Activated CD4-positive, alpha-beta T cell treated with anti-CD3 and anti-CD28 coated beads for 36 hours (primary cell): ENCODE measurements at places on chromosomes 5 and 9. TPM values are rescaled to one million over a fixed set of nuclear protein-coding genes. Genes with fewer than 3 reads are reported as not detected.

GRCh38 chr9:35562895-35563780 is 41.9 kb upstream of the TESK1 start:
- no peak for DNase-seq

DNA sequence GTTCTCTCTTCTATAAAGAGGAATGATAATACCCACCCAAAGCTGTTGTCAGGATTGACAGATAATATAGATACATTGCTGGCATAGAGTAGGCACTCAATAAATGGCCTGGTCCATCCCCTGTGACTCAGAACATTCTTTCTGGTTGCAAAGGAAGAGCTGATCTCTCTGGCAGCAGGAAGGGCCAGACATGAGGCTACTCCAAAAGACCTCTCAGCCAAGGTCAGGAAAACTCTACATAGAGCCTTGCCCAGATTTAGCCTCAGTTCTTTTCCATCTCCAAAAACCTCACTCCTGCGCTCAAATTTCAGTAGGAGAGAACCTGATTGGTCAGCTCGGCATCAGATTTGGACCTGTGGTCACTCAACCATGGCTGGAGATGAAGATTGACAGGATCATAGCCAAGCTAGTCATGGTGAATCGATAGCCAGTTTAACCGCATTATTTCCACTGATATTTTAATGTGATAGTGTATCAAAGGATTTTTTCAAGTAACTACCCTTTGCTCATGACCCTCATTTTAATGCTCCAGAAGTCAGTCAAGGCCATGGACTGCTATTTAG is 319.6 kb downstream of the DRD1 start:
- no peak for DNase-seq

- DNase-seq, result peak; percentile 32
Measured at GRCh38 chr5:160271396-160271795, 41.0 kb downstream of the CCNJL start.

GRCh38 chr5:176152191-176152929 is 85.9 kb upstream of the SIMC1 start:
- DNase-seq, result no peak

GRCh38 chr5:80763211-80763610 is 108.4 kb upstream of the DHFR start:
- DNase-seq, result no peak

- DNase-seq, result no peak
Measured at GRCh38 chr5:132279801-132280200, 14.4 kb upstream of the SLC22A4 start.

DNA sequence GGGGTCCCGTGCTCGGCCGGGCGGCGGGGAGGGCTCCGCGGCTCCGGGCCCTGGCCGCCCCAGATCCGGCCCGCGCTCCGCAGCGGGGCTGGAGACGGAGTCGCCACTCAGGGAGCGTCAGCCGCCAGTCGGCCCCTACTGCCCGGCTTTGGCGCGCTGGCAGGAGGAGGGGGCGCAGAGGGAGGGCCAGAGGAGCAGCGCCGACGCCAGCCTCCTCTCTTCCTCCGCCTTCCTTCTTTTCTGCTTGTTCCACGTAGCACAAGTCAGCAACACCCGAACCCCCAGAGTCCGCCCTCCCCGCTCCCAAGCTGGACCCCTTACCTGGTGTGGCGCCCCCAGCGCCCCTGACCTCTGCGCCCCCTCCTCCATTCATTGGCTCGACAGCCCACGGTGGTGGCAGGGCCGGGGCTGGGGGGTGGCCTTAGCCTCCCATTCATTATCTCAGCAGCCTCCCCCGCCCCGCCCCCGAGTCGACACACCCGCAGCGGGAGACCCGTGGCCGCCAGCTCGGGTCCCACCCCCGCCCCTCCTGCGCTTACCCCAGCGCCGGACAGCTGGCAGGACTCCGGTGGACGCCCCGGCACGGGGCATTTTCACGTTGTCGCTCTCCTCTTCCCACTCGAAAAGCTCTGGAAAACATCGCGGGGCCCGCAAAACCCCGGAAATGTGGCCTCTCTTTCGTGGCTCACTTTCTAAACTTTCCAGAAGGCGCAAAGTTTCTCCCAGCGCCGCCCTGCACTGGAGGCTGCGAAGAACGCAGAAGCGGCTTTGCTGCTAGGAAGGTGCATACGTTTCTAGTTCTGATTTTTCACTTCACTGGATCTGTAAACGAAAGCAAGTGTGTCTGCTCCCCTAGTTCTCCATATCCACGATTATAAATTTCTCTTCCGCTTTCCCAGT is at the start of gene LPAR1:
Gene LPAR1, minus strand, starts transcription at position 140 of the 900 bp plus-strand sequence. CDS start 66,353 bp downstream, outside the sequence.
- DNase-seq, result no peak

DNA sequence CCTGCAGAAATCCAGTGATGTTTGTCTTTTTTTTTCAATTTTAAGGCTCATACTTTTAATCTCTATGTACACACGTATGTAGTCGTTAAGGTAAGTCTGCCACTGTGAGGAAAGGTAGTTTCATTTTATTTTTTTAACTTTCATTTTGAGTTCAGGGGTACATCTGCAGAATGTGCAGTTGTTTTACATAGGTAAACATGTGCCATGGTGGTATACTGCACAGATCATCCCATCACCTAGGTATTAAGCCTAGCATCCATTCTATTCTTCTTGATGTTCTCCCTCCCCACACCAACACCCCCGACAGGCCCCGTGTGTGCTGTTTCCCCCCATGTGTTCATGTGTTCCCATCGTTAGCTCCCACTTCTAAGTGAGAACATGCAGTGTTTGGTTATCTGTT is 19.7 kb downstream of the MUSK start:
- peak; percentile 11 for DNase-seq

- no peak for DNase-seq
Measured at GRCh38 chr5:10133830-10134229, 115.9 kb downstream of the ATPSCKMT start.

- DNase-seq, result no peak
Measured at GRCh38 chr9:134496413-134497282, 145.0 kb upstream of the COL5A1 start.

GRCh38 chr5:79021753-79022152 is 36.6 kb upstream of the ARSB start:
- DNase-seq, result no peak

- no peak for DNase-seq
Measured at GRCh38 chr9:69391946-69392345, 66.9 kb downstream of the ENTREP1 start.

DNA sequence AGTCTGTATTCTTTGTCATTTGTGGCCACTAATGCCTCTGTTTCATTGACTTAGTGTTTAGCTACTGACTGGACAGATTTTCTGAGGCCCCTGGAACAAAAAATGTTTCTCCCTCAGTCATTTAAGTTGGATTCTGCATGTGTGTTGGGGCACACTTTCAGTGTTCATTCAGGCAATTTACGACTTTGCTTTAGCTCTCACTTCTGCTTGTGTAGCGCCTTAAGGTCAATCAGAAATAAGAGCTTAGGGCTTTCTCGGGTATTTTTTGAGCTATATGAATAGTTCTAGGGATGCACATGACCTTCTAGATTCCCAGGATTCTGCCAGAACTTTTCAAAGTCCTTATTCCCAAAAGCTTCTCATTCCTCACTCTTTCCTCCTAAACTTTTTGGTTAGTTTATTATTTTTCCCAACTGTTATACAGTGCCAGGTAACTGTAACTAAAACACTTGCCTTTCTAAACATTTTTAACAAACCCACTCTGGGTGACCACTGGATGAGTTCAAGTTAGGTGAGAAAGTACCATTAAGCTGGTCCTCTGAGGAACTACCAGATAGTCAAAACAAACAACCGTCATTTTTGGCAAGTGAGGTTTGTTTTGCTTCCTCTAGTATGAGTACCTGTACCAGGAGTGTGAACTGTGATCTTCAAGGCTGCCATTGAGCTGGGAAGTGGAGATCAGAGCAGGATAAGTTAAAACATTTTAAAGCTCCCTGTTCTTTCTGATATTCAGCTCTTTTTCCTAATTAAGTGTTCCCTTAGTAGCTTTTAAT is 571.3 kb upstream of the TLE4 start:
- no peak for DNase-seq

DNA sequence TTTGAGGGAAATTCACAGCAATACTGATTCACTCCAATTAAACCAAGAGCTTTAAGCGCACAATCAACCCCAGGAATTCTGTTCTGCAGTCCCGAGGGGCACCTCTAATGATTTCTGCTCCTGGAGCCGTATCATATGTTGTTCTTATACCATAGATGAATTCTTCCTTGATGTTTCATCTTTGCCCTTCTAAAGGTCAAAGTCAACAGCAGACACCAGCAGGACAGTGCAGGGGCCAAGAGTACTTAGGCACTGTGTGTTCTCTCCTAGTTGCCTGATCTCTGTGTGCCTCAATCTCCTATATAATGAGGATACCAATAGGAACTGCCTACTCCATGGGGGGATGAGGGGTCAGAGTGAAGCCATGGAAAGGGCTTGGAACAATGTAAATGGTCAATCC is 16.5 kb downstream of the EPB41L4B start:
- DNase-seq, result no peak

GRCh38 chr9:129394061-129394885 is 216.2 kb upstream of the IER5L start:
- no peak for DNase-seq

DNA sequence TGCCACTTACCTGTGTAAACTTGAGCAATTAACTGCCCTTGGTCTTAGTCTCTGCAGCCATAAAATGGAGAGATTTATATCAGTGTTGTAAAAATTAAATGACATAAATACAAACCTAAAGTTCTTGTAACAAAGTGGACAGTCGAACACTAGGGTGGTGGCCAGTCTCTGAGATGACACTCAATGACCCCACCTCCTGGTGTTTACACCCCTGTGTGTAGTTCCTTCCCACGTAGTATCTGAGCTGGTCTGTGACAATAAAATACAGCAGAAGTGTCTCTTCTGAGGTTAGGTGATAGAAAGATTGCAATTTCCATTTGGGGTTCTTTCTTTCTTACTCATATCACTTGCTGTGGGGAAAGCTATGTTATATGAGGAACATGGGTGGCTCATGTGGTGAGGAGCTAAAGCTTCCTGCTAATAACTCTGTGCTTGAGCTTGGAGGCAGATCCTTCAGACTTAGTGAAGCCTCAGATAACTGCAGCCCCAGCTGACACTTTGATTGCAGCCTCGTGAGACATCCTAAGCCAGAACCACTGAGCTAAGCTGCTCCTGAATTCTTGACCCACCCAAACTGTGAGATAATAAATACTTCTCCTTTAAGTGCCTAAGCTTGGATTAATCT is 173.4 kb upstream of the CHD1 start:
- no peak for DNase-seq

GRCh38 chr5:136655468-136655867 is 290.1 kb upstream of the TRPC7 start:
- DNase-seq, result no peak

DNA sequence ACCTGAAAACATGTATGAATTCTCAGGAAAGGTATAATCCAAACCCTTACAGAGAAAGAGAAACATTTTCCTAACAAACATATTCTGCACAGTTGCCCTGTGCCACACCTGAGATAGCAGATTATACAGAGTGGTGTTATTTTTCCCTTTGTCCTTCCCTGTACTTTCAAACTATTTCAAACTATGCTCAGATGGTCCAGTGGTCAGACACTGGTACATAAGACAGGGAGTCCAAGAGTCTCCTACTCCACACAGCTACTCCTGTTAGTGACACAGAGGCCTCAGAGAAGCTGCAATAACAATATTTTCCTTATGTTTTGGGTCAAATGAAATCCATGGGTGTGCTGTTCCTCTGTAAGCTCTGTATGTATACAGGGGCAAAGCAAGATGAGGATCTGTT is 30.0 kb upstream of the SLC22A5 start:
- DNase-seq, result no peak

Gene FOXI1
- total RNA-seq, result not detected

Gene SLC36A2
- not detected for total RNA-seq

Gene GRIN1
- total RNA-seq, result 0.14 TPM

Gene NOTCH1
- total RNA-seq, result 70.0 TPM

Gene CCDC183
- 0.55 TPM for total RNA-seq

Gene C9
- not detected for total RNA-seq

Gene TAF11L5
- not detected for total RNA-seq

Gene DNAH5
- not detected for total RNA-seq

Gene PRRX2
- total RNA-seq, result 0.49 TPM

Gene RC3H2
- total RNA-seq, result 21.5 TPM

Gene TSSK1B
- total RNA-seq, result not detected

Gene ACER2
- total RNA-seq, result 1.6 TPM

Gene TBC1D9B
- total RNA-seq, result 103 TPM

Gene C5orf52
- not detected for total RNA-seq

Gene MRPL50
- 17.0 TPM for total RNA-seq
